ENCODE measurements at places on chromosomes 5 and 9.

DNA sequence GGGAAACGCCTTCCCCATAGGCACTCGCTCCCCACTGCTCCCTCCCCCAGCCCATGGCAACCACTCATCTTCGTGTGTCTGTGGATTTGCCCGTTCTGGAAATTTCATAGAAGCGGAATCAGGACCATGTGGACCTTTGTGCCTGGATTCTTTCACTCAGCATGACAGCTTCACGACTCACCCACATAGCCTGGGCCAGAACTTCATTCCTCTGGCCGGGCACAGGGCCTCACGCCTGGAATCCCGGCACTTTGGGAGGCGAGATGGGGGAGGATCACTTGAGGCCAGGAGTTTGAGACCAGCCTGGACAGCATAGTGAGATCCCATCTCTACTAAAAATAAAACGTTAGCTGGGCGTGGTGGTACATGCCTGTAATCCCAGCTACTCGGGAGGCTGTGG, 12.1 kb upstream of the DIPK1B start:
- DNase-seq = no peak

GRCh38 chr9:33818167-33818846, 1.3 kb downstream of the UBE2R2 start:
- DNase-seq = peak; percentile 36

- DNase-seq = peak; percentile 9
Measured at GRCh38 chr9:27528076-27528885, 1.3 kb downstream of the MOB3B start.

GRCh38 chr9:136117916-136118319, 757 bp downstream of the TMEM250 start:
- no peak for DNase-seq

DNA sequence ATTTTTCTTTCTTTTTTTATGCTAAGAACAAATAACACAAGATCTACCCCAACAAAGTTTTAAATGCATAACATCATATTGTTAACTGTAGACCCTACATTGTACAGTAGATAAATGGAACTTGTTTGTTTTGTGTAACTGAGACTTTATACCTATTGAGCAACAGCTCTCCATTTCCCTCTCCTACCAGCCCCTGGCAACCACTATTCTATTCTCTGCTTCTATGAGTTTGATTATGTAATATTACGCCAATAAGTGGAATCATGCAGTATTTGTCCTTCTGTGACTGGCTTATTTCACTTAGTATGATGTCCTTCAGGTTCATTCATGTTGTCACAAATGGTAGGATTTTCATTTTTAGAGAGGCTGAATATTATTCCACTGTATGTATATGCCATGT, 308.2 kb upstream of the PRR16 start:
- no peak for DNase-seq

GRCh38 chr9:14214065-14214684, 99.8 kb downstream of the NFIB start:
- peak; percentile 30 for DNase-seq

GRCh38 chr5:122707796-122708195, 67.1 kb upstream of the SNX2 start:
- DNase-seq = no peak

- peak; percentile 14 for DNase-seq
Measured at GRCh38 chr5:141519605-141520565, 31.0 kb downstream of the PCDHGC5 start.

- DNase-seq = no peak
Measured at GRCh38 chr9:6996061-6996854, 238.5 kb downstream of the KDM4C start.

- no peak for DNase-seq
Measured at GRCh38 chr5:73256462-73256861, 83.5 kb downstream of the TMEM174 start.

DNA sequence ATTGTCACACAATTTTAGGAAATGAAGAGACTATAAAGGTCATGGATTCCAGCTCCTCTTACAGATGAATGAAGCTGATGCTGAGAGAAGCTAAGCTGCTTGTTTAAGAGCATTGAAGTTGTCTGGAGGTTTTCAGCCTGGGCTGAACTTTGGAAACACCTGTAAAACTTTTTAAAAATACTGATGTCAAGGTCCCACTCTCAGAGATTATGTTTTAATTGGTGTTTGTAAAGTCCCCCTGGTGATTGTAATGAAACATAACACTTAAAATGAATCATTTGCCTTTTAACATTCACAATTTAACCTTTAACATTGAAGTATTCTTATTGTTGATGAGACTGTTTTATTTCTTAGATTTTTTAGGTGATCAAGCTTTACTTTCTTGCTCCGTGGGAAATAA, 16.4 kb downstream of the RAD23B start:
- DNase-seq = no peak

DNA sequence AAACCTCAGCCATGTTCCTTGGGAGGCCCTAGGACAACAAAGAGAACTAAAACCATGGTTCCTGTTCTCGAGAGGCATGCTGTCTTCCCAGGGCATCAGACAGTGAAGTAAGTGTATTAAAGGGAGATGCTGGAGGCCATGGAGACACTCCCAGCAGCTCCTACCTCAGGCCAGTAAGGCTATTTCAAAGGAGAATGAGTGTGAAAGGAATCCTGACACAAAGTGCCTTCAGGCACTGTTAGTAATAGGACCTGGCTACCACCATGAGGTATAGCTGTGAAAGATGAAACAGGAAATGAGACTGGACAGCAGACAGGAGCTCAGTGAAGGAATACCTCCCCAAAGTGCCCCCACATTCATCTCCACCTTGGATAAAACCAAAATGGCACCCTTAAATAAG, 71.0 kb downstream of the FANCC start:
- DNase-seq = no peak

GRCh38 chr9:82791692-82792091, 271.2 kb downstream of the RASEF start:
- DNase-seq = peak; percentile 80

DNA sequence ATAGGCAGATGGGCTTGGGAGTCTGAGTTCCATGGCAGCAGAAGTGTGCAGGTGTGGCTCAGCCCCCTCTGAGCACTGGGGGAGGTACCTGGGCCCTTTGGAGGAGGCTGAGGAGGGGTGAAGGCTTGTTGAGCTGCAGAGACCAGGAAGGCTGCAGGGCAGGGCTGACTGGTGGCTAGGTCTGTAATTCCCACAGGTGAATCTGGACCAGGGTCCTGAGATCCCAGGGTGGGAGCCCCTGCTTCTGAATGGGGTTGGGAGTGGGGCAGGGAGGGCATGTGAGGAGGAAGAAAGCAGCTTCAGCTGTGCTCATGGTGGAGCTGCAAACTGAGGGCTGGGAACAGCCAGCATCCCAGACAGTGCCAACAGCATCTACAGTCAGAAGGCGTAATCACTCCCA, 111.1 kb downstream of the CACNA1B start:
- no peak for DNase-seq

DNA sequence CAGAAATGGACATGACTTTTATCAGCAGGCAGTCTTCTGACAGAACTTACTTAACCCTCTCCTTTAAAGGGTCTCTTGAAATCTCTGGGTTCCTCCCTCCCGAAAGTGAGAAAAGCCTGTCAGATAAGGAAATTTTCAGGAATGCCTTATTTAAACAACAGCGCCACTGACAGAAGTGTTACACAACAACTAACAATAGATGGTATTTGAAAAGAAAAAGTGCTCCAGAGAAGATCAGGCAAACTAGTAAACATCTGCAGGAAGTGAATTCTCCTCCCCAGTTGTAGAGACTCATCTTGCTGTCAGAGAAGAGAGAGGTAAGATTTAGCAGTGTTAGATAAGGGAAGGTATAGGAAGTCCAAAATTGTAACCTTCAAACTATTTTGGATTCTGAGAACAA, 107.2 kb upstream of the NFIL3 start:
- DNase-seq = no peak

DNA sequence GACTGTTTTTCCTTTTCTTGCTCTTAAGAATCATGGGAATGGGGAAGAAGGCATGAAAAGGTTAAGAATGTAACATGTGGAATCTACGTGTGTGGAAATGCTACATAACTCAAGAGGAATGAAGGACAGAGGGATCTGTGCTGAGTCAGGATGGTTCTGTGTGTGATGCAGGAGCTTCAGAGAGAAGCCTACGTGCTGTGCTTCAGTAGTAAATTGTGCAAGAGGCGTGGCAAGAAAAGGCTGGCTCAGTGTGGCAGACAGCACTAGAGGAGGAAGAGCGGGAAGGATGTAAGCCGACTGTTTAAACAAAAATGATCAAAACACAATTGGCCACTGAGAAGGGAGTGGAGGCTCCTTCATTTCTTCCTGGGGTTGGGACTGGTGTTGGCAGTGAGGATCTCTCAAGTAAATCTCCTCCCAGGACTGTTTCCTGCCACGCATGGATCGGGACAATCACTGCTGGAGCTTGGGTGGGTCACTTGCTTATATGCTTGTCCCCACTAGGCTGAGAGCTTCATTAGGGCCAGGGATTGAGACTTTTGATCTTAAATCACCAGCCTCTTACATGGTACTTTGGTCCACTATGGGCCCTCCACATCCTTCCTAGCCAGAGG, 59.4 kb upstream of the BASP1 start:
- no peak for DNase-seq

GRCh38 chr9:34989003-34989945, at the start of gene DNAJB5:
Gene DNAJB5, plus strand, starts transcription at chr9:34989745. Its CDS starts 886 bp downstream, at chr9:34990631.
- peak; percentile 99 for DNase-seq

GRCh38 chr5:119088438-119088837, 17.6 kb downstream of the DMXL1 start:
- no peak for DNase-seq

GRCh38 chr5:154199671-154200220, 9.2 kb downstream of the GALNT10 start:
- no peak for DNase-seq

- DNase-seq = no peak
Measured at GRCh38 chr5:7794311-7794710, 56.6 kb downstream of the CFAP90 start.

GRCh38 chr9:119114681-119115080, 254.6 kb downstream of the BRINP1 start:
- DNase-seq = no peak

DNA sequence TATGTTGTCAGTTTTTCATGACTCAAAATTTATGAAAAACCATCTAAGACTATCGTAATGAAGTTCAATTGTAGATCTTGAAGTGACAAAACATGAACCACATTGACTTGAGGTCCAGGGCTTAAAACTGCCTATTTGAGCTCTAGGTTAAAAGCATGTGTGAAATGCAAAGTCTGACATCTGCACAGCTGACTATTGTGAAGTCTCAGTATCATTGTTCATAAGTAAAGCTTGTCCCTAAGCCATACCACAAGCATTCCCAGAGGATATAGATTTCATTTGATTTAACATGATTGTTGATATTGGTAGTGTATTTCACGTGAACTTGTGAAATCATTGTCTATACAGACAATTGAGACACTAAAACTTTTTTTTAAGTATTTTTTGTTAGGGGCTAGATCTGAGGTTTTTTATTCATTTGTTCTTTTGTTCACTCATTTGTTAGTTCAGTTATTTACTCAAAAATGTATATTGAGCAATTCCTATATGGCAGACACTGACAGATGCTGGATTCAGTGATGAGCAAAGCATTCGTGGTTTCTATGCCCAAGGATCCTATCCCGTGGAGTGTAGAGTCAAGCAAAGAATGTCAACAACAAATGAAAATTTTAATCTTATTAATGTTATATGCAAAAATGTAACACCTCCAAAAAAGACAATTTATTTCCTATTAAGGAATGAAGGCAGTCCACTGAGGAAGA, 485.2 kb downstream of the RAB3C start:
- DNase-seq = no peak

GRCh38 chr9:105346273-105346672, 101.6 kb upstream of the FSD1L start:
- no peak for DNase-seq

DNA sequence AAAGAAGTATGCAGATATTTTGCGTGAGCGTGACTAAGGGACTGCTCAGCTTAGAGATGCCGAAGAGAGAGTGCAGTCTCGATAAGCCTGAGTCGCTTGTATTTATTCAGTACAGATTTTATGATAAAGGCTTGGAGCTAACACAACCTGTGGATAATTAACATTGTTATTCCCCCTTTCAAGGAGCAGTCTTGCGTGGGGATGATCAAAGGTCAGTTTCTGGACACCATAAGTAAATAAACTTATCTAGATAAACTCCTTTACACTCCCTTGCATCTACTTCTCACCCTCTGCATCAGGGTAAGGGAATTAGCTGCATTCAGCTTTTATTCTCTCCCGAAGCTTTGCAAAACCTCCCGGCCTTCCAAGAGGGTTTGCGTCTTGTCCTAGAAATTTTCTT, 357.8 kb upstream of the ST8SIA4 start:
- DNase-seq = no peak

GRCh38 chr5:172441262-172441751, 13.0 kb downstream of the SH3PXD2B start:
- no peak for DNase-seq

DNA sequence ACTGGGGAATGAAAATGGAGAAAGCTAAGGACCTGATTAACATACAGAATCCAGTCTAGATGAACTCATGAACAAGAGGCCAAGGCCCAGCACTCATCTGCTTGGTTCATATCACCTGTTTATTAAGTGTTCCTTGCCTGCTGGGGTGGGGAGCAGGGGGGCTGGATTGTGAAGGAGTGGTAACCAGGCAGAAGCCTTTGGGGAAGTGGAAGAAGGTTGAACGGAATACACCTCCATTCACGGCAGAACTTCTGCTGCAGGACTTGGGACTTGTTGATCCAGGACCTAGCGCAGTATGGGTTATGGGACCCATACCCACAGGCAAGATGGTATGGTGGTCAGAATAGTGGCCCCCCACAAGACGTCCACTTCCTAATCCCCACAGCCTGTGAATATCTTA, 8.8 kb upstream of the SEPTIN8 start:
- DNase-seq = no peak

- DNase-seq = no peak
Measured at GRCh38 chr5:53368516-53368915, 111.9 kb upstream of the FST start.

DNA sequence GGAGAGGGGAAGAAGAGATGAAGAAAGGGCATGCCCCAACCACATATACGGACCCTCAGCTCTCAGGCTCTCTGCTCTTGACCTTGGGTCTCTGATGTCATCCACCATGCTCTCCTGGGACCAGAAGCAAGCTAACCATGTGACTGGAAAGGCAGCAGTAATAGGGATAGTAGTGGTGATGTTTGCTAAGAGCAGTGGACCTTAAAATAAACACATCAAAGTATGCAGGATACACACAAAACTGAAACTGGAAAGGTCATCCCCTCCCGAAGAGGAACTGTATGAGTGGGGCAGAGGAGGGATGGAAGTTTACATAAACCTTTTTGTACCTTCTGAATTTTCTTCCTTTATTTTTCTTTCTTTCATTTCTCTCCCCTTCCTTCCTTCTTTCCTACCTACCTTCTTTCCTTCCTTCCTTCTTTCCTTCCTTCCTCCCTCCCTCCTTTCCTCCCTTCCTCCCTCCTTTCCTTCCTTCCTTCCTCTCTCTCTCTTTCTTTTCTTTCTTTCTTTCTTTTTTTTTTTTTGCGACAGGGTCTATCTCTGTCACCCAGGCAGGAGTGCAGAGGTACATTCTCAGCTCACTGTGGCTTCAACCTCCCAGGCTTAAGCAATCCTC, 8.1 kb upstream of the PTPN3 start:
- no peak for DNase-seq

- DNase-seq = no peak
Measured at GRCh38 chr9:26142631-26143030, 464.4 kb upstream of the TUSC1 start.

- no peak for DNase-seq
Measured at GRCh38 chr5:142507531-142508372, 178.1 kb downstream of the FGF1 start.

GRCh38 chr5:138910546-138911185, 35.5 kb upstream of the LRRTM2 start:
- DNase-seq = no peak

- no peak for DNase-seq
Measured at GRCh38 chr5:166977911-166978422, 1313.5 kb upstream of the WWC1 start.

- no peak for DNase-seq
Measured at GRCh38 chr9:102044133-102044532, 305.7 kb upstream of the GRIN3A start.
